ENCODE measurements at places on chromosomes 1 and 21.

GRCh38 chr1:14996133-14997050 lies 157.2 kb upstream of the TMEM51 start:
- peak; percentile 79 for DNase-seq

DNA sequence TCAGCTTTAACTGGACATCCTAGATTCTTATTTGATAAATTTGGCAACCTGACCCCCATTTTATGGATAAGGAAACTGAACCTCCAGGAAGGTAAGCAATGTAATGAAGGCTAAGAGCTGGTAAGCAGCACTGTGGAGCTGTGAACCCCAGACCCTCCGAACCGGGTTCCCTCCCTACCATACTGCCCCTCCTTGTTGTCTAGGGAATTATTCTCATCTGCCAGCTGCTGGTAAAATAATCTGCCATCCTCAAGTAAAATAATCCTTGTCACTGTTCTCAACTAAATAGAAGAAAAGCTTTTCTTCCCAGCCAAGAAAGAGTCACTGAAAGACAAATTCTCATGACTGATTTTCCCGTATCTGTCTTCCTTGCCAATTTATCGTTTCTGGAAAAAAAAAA lies 55.8 kb upstream of the PRDX6 start:
- DNase-seq, result no peak

GRCh38 chr1:68338081-68338480 lies 105.8 kb upstream of the WLS start:
- DNase-seq, result no peak

GRCh38 chr1:118294875-118295642 lies 110.0 kb upstream of the SPAG17 start:
- no peak for DNase-seq

DNA sequence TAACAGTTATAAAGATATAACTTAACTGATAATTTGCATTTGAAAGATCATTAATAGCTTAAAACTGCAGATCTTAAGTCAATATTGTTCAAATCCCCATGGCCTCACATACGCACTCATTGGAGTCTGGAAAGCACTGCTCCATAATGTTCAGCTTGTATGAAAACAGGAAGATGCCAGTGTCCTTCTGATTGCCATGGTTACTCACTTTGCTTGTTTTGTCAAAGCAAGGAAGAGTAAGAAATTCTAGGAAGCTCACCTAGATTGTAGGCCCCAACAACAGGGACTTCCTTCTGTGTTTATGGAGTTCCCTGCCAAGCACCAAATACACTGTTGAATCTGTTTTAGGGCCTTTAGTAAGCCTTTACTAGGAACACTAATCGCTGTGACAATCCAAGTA lies 10.9 kb downstream of the GAS5 start:
- no peak for DNase-seq
